ENCODE measurements at places on chromosomes 4 and X.

GRCh38 chr4:121873604-121874003 is 3.3 kb upstream of the BBS7 start:
- peak; percentile 26 for DNase-seq

GRCh38 chr4:159212675-159213293 is 109.9 kb downstream of the RAPGEF2 start:
- no peak for DNase-seq

GRCh38 chr4:55297346-55297745 is 48.7 kb upstream of the SRD5A3 start:
- peak; percentile 9 for DNase-seq

DNA sequence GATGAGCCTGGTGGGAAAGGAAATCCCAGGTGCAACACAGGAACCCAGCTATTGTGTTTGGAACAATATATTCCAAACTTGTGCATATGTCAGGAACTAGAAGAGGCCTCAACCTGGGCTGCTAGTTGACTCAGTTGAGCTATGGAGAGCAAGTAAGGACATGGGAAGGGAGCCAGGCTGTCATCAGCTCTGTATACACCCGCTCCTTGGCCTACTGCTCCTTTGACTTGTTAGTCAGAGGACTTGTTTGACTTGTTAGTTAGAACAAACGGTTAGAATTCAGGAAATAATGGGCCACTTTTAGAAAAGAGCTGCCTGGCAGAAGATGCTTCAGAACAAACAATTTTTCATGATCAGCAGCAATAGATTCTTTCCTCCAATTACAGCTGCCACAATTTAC is 76.4 kb downstream of the CBLL2 start:
- DNase-seq, result no peak

DNA sequence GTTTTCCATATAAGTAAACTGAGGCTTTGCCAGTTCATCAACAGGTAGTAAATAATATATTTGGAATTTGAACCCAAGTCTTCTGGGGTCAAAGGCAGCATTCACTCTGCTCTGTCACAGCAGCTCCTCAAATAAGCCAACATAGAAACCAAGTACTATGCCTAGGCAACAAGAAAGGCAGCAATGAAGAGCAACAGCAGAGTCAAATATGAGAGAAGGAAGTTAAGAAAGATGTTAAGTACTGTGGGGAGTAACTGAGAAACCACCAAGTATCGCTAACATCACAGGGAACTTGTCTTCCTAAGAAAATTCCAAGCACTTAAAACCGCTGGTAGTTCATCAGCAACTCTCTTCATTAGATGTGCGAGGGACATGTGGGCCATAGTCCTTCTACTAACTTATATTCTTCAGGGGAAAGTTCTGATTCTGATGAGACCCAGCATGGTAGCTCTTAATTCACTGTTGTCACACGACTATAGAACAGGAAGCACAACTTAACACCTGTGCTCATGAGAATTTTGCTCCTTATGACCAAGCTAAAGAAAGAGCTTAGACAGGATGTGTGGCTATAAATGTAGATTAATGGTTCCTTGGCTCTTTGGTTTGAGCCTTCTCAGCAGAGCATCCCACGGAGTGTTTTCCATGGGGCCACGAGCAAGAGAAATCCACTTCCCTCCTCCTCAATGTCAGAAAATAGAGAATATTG is 107.8 kb downstream of the AR start:
- no peak for DNase-seq

GRCh38 chr4:73275318-73275654 is 16.7 kb upstream of the ANKRD17 start:
- DNase-seq, result peak; percentile 18

GRCh38 chr4:180861651-180862050 is 1381.6 kb upstream of the TENM3 start:
- no peak for DNase-seq

DNA sequence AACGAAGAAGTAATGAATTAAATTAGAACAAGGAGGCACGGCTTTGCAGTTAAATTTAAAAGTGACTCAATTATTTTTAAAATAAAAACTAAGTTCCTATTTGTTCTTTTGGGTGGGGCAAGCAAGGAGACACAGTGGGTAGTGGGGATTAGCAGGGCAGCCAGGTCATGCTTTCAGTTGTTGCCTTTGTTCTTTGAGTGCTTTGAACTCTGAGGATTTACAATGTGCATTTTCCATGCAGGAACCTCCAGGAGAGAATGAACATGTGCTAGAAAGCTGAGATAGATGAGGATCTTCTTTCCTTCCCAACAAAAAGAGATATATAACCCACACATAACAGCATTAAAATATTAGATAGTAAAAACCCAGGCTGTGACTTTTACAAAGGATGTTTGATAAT is 420.4 kb upstream of the CTSO start:
- DNase-seq, result peak; percentile 6

DNA sequence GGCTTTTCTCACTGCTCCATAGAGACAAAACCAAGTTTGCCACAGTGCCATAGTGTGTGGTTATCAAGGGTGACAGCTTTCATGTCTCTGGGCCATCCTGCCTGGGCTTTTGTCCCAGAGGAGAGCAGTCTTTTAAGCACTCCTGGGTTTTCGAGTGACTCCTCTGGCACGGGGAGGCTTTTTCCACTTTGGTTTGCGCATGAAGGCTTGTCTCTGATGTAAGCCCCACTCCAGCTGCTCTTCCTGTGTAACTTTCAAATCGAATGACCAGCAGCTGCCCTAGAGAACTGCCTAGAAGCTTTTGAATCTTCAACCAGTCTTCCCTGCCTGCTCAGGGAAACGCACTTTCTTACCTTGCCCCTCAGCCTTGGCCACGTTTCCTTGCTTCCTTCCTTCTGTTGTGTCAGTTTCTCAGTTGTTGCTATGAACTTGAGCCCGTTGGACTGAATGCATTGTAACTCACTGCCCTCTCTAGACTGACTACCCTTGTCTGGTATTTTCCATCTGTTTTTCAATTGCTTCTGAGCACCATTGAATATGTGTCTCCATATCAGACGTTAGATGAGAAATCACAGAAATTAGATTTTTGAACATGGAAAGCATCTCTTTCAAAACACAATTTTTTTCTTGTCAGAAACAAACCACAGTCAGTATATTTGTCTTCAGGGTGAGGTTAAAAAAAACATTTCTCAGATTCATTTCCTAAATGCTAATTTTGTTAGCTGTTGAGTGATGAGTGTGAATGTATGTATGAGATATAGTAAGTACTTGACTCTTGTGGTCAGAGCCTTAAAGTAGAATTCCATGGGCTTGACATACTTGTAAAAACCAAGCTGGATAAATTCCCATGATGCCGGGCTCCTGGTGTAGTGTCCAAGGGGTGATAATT is 45.3 kb downstream of the SLC9A6 start:
- no peak for DNase-seq

DNA sequence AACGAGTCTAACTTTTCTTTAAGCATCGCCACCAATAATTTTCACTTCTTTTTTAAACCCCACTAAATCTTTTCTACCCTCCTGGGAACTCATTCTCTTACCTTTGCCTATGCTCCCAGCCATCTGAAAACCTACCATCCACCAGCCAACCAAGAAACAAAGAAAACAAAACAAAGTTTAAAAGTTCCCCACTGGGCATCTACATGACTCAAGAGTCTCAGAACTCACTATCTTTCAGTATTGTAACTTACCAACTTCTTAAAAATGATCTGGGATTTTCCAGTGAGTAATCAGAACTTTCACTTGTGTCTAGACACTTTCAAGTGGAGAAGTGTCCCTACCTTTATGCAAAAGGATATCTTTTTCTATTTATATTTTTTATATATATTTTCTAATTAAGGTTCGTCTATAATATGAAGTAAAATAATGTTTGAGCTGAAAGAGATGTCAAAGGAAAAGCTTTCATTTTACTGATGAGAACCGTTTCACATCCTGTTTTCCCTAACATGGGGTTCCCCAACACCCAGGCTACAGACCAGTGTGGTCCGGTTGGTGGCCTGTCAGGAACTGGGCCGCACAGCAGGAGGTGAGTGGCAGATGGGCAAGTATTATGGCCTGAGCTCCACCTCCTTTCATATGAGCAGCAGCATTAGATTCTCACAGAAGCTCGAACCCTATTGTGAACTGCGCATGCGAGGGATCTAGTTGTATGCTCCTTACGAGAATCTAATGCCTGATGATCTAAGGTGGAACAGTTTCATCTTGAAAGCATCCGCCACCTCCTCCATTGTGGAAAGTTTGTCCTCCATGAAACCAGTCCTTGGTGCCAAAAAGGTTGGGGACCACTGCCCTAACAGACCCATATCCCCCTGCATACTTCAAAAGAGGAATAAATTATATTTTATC is 9.8 kb upstream of the TIGD2 start:
- no peak for DNase-seq

- no peak for DNase-seq
Measured at GRCh38 chrX:137707348-137707747, 141.4 kb downstream of the ZIC3 start.

GRCh38 chrX:40457406-40457805 is 123.4 kb upstream of the ATP6AP2 start:
- no peak for DNase-seq

- no peak for DNase-seq
Measured at GRCh38 chr4:158410272-158410671, 111.4 kb upstream of the RXFP1 start.

DNA sequence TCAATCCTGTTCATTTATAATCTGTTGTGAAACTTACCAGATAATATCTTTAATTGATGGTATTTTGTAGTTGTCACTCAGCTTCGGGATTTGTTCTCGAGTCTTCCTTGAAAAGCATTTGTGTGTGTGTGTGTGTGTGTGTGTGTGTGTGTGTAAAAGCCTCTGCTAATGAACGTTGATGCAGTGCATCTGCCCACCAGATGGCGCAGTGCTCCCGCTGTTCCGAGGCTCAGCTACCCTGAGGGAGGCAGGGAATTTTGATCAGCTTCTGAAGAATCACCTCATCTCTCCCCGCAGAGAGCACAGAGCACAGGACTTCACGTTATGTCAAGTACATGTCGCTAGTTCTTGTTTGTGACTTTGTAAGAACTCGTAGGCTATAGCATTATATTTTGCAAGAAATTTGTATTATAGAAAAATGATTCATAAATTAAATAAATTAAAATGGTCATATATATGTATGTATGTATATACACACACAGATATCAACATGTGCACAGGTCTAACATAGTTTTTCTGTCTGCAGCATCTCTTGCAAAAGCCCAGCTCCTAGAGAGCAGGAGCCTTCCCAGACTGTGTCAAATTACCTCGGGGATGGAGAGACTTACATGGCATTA is 316.7 kb upstream of the IGFBP7 start:
- DNase-seq, result peak; percentile 84

DNA sequence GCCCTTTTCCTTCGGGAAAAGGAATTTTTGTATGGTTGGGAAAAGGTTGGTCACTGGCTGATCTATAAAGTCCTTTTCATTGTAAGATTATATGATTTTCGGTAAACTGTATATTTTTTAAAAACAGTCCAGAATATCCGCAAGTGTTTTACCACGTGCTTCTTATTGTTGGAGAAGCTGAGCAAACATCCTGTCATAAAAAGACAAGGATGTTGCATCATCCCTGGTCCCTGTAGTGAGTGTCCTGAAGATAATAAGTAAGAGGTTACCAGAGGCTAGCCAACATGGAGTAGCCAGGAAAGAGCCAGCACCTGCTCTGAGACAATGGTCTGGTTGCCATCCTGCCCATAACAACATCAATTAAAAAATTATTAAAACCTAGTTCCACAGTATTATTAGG is 5.1 kb downstream of the CXCL9 start:
- DNase-seq, result no peak

- peak; percentile 46 for DNase-seq
Measured at GRCh38 chrX:155148724-155149537, 67.3 kb upstream of the VBP1 start.

- no peak for DNase-seq
Measured at GRCh38 chr4:152807294-152807829, 27.6 kb downstream of the ARFIP1 start.

DNA sequence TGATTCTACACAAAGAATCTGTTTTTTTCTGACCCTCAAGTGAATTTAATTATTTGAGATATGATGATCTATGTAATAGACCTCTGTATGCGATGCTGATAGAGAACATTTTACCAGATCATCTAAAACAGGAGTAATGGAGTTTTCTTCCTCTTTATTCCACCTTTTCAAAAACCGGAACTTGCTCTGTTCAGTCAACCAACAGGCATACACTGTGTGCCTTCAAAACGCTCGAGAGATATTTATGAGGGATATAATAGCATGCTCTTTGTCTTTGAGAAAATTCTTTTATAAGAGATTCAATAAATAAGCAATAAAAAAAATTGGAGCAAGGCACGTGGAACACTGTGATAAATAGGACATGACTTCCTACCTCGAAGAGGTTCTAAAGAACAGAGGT is 2.0 kb downstream of the NYX start:
- DNase-seq, result no peak

DNA sequence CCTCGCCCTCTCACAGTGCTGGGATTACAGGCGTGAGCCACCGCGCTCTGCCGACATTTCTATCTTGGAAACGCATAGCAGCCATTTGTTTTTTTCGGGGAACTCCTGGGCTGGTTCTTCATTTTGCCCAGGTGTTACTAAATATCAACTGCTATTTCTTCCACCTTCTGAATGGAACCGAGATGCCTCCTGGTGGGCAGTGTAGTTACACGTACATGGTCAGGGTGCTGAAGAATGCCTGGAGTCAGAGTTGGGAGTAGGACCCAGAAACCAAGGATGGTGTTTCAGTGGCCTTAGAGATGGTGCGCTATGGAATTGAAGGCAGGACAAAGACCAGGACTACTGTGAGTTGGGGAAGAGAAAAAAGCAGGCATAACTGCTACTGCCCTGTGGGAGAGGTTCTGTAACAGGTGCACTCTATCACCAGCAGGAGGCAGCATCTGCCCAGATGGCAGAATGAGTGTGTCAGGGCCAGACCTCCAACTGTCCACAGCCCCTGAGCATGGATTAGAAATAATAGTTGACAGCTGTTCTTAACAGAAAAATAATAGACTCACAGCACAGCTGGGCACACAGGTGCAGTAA is 81.7 kb downstream of the ZC4H2 start:
- peak; percentile 59 for DNase-seq

DNA sequence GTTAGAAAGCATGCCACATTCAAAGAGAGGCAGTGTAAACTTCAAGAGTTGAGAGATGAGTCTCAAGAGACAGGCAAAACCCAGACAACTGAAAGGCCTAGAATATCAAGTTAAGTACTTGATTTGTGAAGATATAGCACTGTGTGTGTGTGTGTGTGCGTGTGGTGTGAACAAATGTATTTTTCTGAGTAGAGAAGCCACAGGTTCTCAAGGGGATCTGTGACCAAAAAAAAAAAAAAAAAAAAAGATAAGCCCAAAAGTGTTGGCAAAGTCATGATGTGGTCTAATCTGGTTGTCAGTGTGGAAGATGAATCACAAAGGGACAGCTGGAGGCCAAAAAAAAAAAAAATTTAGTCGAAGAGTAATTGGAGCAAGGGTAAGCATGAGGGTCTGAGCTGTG is 3.9 kb downstream of the RIPPLY1 start:
- no peak for DNase-seq

DNA sequence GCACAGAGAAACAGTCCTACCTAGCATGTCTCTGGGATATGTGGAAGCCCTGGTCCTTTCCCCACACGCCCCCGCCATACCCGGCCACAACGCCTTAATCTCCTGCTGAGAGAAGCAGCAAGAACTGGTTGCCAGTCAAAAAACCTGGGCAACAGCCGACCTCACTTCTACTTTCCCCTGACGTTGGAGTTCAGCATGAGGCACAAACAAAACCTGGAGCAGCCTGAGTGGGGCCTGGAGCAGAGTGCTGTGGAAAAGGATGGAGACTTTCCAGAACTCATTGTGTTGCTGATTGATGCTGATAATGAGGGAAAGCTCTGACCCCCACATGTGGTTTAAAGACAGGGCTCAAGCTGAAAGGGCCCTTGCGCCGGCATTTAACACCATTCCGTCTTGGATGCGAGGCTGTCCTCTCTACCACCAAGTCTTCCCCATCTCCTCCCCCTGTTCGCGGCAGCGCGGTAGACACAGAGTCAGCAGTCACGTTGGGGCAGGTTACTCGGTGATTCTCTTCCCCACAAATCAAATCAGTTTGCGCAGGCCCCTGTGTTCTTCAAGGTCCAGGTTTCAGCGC is 666 bp downstream of the CCDC158 start:
- no peak for DNase-seq

All from SJCRH30 (cell line).